ENCODE measurements at places on chromosomes 13 and 19.

- no peak for DNase-seq
Observed at GRCh38 chr19:4264812-4265211, 14.3 kb upstream of the SHD start.

GRCh38 chr13:110365876-110366275, 58.8 kb downstream of the COL4A2 start:
- no peak for DNase-seq

DNA sequence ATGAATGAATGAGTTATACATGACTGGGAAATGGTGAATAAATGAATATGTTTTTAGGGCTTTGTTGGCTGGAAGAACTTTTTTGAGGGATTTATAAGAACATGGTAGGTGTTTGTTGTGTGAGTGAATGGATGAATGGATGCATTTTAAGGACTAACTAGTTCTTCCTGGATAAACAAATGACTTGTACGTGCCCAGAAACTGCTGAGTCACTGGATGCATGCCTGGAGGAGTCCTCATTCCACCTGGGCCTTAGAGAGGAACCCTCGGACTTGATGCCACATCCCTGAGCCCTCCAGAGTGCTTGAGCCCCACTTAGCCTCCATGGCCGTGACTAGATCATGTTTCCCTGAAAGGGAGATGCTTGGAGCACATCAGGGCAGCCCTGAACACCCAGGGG, 153.4 kb downstream of the DPF1 start:
- DNase-seq = no peak

GRCh38 chr13:83825676-83826075, 56.6 kb downstream of the SLITRK1 start:
- DNase-seq = no peak

DNA sequence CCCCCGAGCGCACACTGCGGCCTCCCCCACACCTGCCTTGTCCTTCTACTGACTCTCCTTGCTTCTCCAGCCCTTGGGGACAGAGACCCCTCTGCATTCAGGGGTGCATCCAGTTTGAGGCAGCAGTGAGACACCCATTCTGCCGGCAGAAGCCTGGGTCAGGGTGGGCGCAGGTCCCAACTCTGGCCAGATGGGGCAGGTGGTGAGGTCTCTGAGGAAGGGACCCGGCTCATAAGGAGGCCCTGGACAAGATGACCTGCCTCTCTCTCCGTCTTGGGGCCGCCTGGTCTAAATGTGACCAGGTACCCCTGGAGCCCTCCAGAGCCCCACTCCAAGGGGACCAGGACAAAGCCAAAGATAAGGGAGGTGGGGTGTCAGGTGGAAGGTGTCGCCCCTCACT, 6.1 kb downstream of the CHERP start:
- DNase-seq = no peak

DNA sequence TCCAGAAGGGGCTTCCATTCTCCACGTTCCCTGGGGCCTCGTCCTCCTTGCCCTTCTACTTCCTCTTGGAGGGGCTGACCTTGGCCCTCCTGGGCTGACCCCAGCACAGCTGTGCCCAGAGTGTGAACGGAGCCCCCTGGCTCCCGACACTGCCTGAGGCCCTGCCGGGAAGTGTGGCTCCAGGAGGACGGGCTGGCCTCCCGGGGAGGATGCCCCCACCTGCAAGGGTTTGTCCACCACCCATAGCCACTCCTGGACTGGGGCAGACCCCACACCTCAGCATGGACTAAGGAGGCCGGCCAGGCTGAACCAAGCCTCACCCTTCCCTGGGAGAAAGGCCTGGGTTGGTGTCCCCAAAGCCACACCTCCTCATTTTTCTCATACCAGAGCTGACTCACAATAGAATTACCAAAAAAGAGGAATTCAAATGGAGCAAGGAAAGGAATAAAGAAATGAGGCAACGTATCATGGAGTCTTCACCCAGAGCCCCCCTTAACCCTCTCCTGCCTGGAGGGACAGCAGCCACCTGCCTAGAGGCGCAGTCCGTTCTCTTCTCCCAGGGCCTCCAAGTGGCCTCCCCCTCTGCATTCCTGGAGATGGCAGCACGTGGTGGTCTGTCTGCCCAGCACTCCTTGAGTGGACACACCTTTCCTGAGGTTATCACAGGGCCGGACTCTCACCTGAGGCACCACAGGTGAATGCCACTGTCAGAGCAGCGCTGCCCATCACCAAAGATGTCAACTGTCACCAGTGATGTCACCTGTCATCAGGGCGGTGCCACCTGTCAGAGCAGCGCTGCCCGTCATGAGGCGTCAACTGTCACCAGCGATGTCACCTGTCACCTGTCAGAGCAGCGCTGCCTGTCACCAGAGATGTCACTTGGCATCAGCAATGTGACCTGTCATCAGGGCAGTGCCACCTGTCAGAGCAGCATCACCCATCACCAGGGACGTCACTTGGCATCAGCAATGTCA, 3.1 kb upstream of the C13orf46 start:
- no peak for DNase-seq

- no peak for DNase-seq
Observed at GRCh38 chr19:45103156-45103507, 10.2 kb downstream of the PPP1R37 start.
